Stimulated activated CD4-positive, alpha-beta T cell treated with anti-CD3 and anti-CD28 coated beads, Interleukin-1b, Interleukin-23, amount 100 ng/mL, for 48 hours (primary cell): ENCODE measurements at places on chromosomes 2 and 18.
A peak's percentile ranks its signal among the peaks of the same experiment; 100 is the strongest.

- DNase-seq: no peak
These were observed 30.1 kb downstream of the GREB1L start for GRCh38 chr18:21272016-21272579.

GRCh38 chr2:77608510-77608909, 86.3 kb upstream of the LRRTM4 start:
- no peak for DNase-seq

DNA sequence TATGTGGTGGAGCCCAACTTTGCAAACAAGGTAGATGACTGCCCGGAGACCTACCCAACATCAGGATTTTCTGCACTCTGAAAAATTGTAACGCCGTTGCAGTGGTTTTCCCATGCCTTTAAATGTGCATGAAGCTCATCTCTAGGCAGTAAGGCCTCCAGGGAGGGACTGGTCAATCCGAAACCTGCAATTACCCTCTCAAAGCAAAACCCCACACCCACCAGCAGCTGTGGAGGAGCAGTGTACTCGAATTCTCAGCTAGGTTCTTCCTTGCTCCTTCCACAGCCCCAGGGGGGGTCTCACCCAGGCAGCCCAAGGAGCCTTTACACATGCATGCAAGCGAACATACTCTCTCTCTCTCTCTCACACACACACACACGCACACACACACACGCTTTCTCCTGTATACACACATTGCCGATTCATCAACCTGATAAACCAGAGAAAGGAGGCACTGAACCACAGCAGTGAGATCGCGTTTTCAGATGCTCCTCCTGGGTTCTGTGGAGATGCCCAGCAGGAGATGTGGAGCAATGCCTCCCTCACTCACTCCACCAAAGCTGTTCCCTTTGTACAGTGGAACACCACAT, 109.2 kb downstream of the VIT start:
- DNase-seq: no peak

GRCh38 chr2:128771401-128771800, 452.7 kb upstream of the HS6ST1 start:
- DNase-seq: no peak

DNA sequence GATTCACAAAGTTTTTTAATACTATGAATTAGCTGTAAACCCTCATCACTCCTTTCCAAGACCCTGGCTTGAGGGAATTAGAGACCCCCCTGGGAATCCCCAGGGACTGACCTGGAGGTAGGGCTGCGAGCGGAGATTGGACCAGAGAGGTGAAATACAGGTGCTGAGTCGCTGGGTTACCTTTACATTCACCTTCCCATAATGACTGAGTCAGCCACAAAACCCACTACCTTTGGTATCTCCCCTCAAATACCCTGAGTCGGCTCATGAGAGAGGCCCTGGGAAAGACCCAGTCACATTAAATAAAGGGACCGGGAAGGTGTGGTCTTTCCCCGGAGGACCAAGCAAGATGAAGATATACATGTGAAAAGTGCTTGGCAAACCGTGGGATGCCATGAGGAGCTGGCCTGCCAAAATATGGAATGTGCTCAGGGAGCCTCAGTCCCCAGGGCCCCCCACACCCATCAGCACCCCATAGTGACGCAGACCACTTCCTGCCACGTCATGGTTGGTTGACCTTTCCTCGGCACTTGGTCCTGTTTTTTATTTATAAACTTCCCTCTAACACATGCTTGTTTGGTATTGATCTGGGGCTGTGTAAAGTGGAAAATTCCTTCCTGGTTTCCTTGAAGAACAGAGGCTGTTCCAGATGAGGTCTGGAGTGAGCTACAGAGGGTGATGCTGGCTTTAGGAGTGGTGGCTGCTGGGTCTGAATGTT, 51.4 kb downstream of the IL1RL2 start:
- DNase-seq: peak; percentile 47
